ENCODE measurements at places on chromosomes 2 and 18.
A peak's percentile ranks its signal among the peaks of the same experiment; 100 is the strongest.

DNA sequence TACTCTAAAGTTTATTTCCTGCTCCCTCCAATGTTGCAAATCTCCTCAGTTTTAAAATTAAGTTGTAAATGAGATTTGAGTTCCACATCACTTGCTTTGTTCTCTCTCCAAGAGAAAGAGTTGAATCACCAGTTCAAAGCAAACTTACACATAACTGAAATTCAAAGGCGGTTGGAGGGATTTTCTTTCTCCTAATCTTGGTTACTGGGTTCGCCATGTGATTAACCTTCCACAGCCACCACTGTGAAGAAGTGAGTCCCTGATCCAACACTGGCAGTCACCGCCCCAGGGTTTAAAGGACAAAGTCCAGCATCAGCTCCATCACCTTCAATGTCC lies 247.1 kb downstream of the MYCN start:
- DNase-seq: no peak

GRCh38 chr2:36805635-36806224 lies 109.2 kb downstream of the VIT start:
- no peak for DNase-seq

GRCh38 chr2:17752892-17753802 lies 463 bp downstream of the SMC6 start:
- peak; percentile 53 for DNase-seq

DNA sequence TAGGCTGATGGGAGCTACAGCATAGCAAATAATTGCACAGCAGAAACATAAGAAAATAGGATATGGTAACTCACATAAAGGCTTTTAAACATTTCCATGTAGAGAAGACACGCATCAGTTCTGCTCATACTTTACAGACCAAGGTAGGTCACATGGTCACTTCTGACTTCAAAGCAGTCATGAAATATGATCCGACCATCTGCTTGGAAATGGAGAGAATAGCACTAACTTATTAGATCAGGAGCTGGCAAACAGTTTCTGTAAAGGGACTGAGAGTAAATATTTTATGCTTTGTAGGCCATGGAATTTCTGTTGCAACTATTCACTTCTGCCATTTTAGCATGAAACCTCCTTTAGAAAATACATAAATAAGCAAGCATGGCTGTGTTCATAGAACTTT lies 936.6 kb upstream of the FANCL start:
- no peak for DNase-seq

DNA sequence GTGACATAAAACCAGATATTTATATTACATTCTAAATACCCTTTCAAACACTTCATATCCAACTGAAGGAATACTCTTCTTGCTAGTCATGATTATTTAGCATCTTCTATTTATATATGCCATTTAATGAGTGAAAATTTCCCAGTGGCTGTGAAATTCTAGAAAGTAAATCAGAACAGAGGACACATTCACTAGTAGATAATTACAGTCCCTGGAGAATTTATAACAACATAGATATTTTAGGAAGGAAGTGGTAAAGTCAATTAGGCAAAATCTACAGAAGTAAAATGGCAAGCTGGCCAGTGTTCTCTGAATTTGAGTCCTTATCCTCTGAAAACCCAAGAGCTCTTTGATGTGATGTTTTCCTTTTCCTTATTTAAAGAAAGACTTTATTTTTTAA lies 121.8 kb downstream of the PMAIP1 start:
- no peak for DNase-seq

GRCh38 chr2:232835687-232836208 lies 34.3 kb upstream of the SNORC start:
- no peak for DNase-seq

- DNase-seq: no peak
These were observed 111.2 kb downstream of the MYO5B start for GRCh38 chr18:50083708-50084107.

DNA sequence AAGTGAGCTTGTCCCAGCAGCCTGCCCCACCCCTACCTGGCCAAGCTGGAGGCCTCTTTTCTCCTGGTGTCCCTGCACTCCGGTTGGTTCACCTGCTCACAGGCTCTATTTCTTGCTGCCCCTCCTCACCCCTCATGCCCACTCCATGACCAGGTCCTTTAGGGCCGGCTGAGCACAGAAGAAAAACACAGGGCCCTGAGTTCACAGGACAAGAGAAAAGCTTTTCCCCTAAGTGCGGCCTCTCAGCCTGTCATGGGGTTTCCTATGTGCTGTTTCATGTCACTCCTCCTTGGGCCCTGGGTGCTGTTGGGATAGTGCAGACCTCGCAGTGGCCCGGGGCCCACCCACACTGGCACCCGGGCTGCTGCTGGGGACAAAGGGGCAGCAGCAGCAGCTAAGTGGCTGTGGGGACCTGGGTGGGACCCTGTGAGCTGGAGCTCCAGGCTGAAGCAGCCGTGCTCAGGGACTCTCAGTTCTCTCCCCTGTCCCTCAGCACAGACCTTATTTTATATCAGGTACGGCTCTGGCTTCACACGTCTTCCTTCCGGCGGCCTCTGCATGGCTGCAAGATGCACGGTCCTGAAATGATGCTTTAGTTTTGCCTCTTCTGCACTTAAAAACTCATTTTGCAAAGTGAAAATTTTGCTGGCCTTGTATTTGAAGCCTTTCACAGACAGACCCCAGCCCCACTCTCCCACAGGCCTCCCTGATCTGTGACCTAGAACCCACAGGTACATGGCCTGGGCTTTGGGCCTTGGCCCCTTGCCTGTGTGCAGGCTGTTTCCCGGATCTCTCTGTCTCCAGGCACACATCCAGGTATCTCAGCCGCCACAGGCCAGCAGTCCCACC lies 71.8 kb downstream of the SH3RF3 start:
- no peak for DNase-seq

GRCh38 chr18:5466256-5466655 lies 77.5 kb downstream of the EPB41L3 start:
- DNase-seq: no peak

- no peak for DNase-seq
These were observed 196.6 kb upstream of the SOX11 start for GRCh38 chr2:5495586-5495985.

- no peak for DNase-seq
These were observed 56.3 kb downstream of the DNAH7 start for GRCh38 chr2:196012314-196012713.

- DNase-seq: no peak
These were observed 438.8 kb upstream of the CDH20 start for GRCh38 chr18:60894254-60894945.

GRCh38 chr18:79595876-79596374 lies 83.7 kb upstream of the CTDP1 start:
- no peak for DNase-seq

- DNase-seq: no peak
These were observed 161.0 kb downstream of the RAPGEF4 start for GRCh38 chr2:172896661-172897081.

DNA sequence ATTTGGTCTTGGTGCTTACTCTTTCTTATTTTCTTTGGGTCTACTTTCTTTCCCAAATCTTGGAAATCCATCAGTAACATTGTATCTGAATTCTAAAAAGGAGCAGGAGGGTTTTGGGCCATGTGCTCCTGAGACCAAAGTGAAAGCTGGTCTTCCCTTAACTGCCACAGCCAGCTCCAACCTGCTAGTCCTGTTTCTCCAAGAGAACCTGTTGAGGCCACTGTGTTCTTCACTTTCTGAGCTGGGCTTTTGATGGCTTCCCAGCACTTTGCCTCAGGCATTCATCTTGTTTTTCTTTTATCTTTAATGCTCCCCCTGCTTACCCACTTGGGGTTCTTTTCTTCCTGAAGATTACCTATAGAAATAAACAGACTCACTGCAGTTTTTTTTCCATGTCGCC lies 53.3 kb downstream of the ARHGAP28 start:
- DNase-seq: no peak

DNA sequence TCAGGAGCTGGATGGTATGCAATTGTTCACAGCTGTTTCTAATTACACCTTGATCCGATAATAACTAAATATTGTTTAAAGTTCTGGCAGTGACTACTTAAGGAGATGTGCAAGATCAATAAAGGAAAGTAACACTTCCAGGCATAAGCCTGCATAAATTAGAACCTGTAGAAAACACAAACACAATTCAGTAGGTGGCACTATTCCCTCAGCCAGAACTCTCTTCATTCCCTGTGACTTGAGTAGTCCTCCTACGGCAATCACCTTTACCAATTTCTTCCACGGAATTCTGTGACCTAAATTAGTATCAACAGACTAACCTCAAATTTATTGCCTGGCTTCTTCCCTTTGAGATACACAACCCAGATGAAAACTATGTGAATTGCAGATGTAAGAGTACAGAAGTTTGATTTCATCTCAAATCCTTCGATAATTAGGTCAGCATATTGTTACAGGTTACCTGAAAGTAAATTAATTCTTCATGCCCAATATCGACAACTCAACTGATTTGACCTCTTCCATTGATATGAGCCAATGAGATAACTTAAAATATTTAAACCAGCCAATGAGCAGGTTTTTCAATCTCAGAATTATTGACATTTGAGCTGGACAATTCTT lies 137.8 kb downstream of the PID1 start:
- no peak for DNase-seq

DNA sequence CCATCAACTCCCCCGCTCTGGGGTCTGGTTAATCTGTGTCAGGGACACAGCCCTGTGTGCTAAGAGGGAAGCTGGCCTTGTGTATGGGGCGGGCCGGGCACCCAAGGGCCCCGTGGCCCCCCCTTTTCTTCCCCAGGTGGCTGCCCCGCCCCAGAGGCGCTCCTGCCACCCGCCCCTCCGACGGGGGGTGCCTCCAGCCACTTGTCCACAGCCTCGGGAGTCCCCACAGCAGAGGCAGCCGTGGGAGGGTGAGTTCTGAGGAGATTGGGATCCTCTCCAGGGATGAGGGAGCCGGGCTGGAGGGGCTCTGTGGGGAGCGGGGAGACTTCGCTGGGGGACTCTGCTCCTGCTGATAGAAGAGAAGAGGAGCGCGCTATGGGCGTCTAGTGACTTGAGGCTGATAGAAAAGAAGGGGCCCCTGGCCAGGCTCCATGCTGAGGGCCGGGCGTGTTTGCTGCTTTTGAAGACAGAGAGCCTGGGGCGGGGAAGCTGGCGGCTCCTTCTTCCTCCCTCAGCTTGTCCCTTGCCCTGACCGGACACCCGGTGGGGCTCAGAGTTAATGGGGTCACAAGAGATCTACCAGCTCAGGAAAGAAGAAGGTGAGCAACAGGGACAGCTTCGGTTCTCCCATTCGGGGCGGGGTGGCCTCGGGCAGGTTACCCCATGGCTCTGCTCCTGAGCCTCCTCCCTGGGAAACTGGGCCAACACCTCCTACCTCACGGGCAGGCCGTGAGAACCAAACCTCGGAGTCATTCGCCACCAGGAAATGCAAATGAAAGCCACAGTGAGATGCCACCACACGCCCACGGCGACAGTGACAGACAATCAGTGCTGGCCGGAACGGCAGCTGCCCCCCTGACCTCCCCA lies 89.4 kb upstream of the TAF1B start:
- DNase-seq: no peak

DNA sequence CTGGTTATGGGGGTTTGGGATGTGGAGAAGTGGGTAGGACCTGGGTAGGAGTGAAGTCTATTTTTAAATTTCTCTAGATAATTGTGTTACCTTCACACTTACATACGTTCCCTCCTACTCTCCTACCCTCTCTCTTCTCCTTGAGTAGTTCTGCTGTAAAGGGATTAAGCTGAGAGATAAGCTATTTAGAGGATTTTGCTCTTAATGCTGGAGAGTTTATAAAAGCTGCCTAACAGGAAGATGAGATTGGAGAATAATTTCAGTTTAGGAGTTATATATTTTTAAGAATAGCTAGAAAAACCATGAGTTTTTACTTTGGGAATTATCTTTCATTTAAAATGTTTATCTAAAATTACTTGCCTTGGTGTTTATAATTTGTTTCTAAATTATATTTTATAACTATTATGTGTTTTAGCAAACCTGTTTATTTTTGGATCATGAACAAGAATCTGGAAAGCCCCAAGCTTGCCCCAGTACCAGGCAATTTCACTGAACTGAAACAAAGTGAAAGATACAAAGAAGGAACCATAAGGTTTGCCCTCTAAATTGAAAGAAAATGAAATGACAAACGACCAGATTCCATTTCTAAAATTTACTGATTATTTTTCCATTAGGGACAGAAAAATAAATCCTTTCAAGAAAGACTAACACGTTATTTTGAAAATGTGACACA lies 101.5 kb downstream of the ZNF532 start:
- DNase-seq: no peak

- DNase-seq: no peak
These were observed 55.0 kb upstream of the CTLA4 start for GRCh38 chr2:203812294-203813221.

DNA sequence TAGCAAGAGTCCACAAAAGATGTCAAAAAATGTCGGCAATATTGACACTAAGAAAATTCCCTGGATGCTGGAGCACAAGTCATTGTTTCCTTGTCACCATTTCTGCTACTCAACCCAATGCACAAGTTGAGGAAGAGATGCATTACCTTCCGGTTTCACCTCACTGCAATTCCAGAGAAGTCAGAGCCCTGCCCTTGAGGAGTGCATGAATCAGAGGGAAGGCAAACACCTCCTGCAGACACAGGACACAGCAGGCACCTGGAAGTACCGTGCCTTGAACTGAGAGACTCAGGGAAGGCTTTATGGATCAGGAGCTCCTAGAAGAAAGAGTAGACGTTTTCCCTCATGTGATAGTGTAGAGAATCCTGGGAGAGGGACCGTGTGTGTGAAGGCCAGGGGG lies 62.7 kb upstream of the ARL4C start:
- no peak for DNase-seq

GRCh38 chr2:84460670-84461069 lies 1.6 kb upstream of the SUCLG1 start:
- no peak for DNase-seq

- no peak for DNase-seq
These were observed 5.8 kb upstream of the RDH14 start for GRCh38 chr2:18566145-18566769.

- no peak for DNase-seq
These were observed 19.0 kb upstream of the SAG start for GRCh38 chr2:233288663-233289062.

- no peak for DNase-seq
These were observed 23.9 kb downstream of the TNFAIP6 start for GRCh38 chr2:151381266-151381665.

GRCh38 chr2:57850415-57851130 lies 196.0 kb upstream of the VRK2 start:
- no peak for DNase-seq

GRCh38 chr2:2512931-2513330 lies 181.9 kb upstream of the MYT1L start:
- DNase-seq: no peak

DNA sequence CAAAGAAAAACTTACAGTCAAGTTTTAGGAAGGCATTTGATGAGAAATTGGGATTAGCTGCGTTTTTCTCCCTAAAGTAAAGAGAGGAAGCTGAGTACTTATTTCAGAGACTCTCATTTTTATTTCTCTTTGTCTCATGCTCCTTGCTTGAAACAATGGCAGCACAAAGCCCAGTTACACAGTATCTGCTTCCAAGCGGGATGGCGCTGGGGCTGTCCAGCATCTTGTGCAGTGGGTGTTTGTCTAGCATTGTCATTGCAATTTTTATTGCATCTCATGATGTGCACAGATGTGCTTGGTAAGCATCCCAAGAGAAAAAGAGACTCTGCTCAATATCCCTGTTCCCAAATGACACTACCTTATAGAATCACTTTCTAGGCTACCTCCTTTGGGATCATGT lies 102.8 kb upstream of the ZNF521 start:
- no peak for DNase-seq

- no peak for DNase-seq
These were observed 97.6 kb downstream of the CTIF start for GRCh38 chr18:48636436-48636835.
